ENCODE measurements at places on chromosomes 3 and 15.

DNA sequence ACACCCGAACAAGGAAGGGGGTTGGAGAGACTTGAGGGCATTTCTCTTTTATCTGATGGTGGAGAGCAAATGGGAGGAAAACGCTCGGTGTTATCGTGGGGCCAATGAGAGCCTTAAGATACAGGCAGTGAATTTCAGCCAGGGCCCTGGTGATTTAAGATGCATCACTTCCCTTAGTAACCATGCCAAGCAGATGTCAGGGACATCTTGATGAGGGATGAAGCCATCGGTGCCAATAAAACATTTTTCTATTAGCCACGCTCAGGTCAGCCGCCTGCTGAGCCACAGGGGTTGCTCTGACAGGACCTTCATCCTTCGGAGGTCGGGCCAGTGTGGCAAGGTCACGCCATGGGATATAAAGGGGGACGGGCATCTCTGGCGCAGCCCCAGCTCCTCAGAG lies 10.6 kb downstream of the IQSEC1 start:
- no peak for DNase-seq

- no peak for DNase-seq
Measured at GRCh38 chr3:134464064-134464688, 21.6 kb downstream of the ANAPC13 start.

DNA sequence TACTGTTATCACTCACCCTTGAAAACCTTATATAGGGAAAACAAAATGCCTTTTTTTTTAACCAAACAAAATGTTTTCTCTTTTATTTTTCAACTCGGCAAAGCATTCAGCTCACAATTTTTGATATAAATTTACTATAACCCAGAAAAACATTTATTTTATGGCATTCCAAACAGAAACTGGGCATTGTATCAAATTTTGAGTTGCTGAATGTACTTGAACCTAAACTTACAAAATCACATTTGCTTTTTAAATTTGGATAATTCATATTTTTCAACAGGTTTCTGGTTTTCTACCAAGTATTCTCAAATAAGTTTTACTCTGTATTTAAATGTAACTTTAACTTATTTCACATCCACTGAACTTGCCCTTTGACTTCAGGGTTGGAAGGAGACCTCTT lies 405.6 kb downstream of the GRM7 start:
- no peak for DNase-seq

DNA sequence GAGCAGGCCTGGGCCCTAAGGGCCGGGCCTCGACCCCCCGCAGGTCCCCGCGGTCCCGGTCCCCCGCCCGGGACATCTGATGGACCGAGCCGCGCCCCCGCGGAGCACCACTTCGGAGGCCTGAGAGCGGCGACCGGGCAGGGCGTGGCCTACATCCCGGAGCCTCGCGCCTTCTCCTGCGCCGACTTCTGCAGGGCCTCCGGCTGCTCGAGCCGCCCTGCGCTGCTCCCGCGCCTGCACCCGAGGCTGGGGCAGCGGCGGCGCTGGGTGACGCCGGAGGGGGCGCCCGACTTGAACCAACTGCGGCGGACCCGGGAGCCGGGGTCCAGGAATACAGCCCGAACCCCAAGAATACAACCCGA lies 14.9 kb upstream of the GP9 start:
- no peak for DNase-seq

DNA sequence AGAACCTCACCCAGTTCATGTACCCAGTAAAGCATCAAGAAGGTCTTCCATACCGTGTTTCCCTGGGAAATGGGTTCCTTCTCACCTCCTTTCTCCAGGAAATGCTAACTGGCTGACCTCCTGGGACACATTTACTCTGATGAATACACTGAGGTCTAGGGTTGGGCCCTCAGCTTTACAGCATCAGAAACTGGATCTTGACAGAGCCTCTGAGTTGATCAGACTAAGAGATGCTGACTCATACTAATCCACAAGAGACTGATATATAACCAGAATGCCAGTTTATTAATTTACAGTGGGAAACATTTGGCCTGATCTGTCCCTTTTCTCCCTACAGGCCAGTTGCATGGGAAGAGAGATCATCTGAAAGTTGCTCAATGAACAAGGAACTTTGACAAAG lies 55.8 kb downstream of the GTF2E1 start:
- DNase-seq = no peak

DNA sequence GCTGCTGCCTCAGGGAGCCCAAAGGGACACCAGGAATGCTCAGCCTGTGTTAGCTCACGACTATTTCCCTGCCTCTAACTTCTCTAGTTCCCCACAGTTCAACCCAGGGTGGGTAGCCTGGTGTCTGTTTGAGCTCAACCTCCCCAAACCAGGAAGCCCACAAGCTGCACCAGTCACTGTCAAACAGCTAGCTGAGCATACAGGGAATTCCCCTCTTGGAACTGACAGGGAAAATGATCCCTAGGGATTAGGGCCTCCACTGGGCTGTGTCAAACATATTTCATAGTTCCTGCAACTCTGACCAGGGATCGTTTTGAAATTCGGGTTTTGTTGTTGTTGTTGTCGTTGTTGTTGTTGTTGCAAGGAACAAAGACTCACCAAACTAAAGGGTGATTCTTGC lies 147.1 kb upstream of the ICE2 start:
- no peak for DNase-seq

- DNase-seq = no peak
Measured at GRCh38 chr3:52793702-52794611, 639 bp upstream of the ITIH3 start.

DNA sequence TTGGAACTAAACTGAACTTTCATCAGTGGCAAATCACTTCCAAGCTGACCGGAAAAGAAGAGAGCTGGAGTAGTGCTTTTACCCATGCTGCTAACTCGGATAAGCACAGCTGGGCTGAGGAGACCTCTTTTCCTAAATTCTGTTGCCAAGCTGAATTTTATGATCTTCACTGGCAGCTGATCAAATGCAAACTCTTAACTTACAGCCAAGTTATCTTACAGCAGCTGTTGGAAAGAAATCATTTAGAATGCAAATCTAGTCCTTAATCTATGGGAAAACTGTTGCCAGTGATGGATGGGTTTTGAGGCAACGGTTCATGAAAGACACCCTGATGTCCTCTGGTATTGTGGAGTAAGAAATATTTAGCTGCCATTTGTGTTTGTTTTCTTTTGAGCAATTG lies 216.5 kb downstream of the ZNF385D start:
- no peak for DNase-seq

DNA sequence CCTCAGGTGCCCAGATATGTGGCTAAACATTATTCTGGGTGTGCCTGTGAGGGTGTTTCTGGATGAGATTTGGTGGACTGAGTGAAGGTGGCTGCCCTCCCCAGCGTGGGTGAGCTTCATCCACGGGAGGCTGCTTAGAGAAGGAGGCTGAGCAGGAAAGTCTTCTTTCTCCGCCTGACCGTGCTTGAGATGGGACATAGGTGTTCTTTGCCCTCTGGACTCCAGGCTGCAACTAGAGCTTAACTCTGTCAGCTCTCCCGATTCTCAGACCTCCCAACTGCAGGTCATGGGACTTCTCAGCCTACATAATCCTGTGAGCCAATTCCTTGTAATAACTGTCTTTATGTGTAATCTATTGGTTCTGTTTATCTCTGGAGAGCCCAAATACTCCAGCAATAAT lies 34.1 kb downstream of the RAB7A start:
- DNase-seq = no peak

DNA sequence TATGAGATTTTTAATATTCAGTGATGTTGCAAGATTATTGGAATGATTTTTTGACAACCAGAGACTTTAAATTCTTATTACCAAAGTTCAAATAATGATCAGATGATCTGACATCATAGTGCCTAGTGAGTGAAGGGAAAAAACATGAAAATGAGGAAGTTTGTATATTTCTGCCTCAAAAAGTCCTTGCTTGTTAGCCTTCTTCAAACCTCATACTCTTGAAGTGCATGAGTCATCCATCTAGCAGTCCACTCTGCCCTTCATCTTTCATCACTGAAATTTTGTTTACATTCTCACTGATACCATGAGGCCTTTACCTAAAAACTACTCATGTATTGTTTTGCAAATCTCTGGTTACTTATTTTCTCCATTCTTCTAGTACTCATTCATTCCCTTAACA lies 23.9 kb upstream of the OR5H6 start:
- no peak for DNase-seq

DNA sequence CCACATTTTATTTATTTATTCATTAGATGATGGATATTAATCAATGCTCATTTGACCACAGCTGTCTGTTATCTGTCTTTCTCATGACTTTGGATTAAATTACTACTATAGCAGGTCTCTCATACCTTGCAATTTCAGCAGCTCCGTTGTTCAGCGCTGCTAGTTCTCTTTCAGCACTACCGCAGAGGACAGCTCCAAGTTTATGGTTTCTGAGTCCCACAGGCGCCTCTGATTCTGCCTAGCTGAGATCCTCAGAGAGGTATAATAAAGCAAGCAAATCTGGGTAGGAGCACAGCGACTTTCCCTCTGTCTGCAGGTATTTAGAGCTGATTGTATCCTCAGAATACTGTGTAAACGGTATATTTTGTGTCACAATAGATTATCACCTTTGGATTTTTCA lies 204.9 kb downstream of the CNTN4 start:
- DNase-seq = no peak

DNA sequence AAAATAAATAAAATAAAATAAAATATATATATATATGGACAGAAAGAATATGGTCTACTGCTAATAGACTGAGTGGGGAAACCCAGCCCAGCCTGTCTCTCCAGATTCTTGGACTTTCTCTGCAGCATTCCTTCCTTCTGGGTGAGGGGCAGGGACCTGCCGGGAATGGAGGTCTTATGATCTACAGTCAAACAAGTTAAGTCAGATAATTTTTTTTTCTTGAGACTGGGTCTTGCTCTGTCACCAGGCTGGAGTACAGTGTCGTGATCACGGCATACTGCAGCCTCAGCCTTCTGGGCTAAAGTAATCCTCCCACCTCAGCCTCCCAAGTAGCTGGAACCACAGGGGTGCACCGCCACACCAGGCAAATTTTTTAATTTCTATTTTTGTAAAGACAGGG lies 33.5 kb upstream of the ZNF774 start:
- DNase-seq = no peak

GRCh38 chr15:94547711-94548110 lies 316.4 kb downstream of the MCTP2 start:
- no peak for DNase-seq

Data from stimulated activated CD8-positive, alpha-beta memory T cell treated with anti-CD3 and anti-CD28 coated beads, Interleukin-15, amount 100 ng/mL, for 4 hours (primary cell).